ENCODE measurements at places on chromosomes 7 and 10. TPM values are rescaled to one million over a fixed set of nuclear protein-coding genes. Genes with fewer than 3 reads are reported as not detected.

DNA sequence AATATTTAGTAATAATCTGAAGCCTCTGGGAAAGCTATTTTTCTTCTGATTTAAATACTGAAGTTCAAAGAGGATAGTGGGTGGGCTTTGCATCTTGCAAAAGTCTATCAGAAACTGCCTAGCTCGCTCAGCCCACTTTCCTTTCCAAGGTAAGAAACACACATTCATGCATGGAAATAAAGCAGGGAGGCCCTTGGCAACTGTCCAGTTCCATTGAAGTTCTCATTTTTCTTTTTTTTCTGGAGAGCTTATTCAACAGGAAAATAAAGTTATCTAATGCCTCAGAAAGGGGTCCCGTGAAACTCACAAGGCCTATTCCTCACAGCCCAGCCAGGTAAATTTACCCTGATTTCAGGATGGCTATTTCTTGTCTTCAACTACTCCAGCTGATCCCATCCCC, 654.9 kb downstream of the KCNMA1 start:
- H3K27me3 ChIP-seq: no peaks in the 10 kb centered on the region
- no peaks in the 10 kb centered on the region for H3K36me3 ChIP-seq
- peaks cover 14% of the 10 kb centered on the region for H3K4me1 ChIP-seq
- no peak overlapping the region for H3K4me3 ChIP-seq

DNA sequence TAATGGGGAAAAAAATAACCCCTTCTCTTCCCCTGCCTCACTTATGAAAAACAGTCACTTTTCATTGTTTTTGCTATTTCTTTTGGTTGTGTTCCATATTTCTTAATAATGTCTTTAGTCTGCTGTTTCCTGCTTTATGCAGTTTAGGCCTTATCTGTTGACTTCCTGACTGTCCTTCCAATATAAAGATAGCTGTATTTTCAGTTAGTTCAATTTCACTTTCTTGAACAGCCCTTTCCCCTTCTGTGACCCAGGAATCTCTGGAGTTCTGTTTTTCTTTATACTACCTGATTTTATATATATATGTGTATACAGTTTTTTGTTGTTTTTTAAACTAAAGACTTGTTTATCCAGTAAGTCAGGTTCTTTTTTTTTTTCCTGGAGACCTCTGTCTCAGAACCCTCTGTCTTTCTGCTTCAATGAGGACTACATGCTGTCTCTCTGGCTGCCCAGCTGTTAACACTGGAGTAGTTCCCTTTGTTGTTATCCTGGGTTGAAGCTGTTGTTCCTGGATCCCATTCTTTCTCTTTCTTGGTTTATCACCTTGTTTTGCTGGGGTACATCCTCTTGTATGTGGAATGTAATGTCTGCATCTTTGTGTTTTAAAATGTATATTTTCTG, 87.2 kb downstream of the GSDME start:
- H3K4me1 ChIP-seq: no peaks in the 10 kb centered on the region
- no peak overlapping the region for H3K27ac ChIP-seq
- no peaks in the 10 kb centered on the region for H3K27me3 ChIP-seq
- H3K36me3 ChIP-seq: peaks cover 13% of the 10 kb centered on the region
- DNase-seq: no peak

ZNF248 gene
- total RNA-seq: 11.7 TPM

DNA sequence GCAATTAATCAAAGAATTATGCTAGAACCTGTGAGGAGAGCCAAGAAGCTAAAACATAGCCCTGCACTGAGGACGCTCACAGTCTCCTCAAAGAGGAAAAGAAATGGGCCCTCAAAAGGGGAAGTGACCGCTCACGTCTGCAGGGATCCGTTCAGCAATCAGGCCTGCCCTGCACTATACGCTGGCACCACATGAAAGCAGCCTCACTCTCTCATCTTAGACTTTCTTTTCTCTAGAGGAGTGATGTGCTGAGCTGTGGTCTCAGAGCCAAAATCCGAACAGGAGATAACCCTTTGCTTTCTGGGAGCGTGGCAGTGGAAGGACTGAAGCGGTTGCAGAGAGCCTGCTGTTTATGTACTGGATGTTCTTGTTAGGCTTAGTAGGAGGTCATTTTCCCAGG, 6.3 kb upstream of the IL2RA start:
- no peak overlapping the region for H3K4me3 ChIP-seq
- no peak for DNase-seq
- H3K27me3 ChIP-seq: peaks cover 13% of the 10 kb centered on the region
- H3K27ac ChIP-seq: no peak overlapping the region

INSYN2A gene
- 0.09 TPM for total RNA-seq

DNA sequence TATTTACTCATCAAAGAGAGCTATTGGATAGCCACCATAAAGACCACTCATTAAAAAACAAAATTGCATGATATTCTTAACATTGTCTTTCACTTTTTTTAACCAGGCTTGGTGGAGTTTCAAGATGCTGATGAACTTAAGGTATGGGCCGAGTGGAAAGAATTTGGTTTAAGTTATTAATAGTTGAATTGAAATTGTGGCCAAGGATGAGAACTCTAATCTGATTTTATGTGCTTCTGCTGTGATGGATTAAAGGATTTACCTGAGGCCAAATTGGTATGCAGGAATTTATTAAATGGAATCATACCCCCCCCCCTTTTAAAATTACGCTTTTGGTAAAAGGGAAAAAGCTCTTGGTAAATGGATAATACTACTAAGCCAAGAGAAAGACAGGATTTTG, 33.8 kb upstream of the TOMM7 start:
- no peak for DNase-seq
- peaks cover 23% of the 10 kb centered on the region for H3K4me1 ChIP-seq
- peak overlapping the region; percentile 54 for H3K4me3 ChIP-seq
- H3K27me3 ChIP-seq: peaks cover 26% of the 10 kb centered on the region

SP4 gene
- total RNA-seq: 20.6 TPM

GARIN1A gene
- 1.9 TPM for total RNA-seq

CD36 gene
- total RNA-seq: 0.23 TPM

DNA sequence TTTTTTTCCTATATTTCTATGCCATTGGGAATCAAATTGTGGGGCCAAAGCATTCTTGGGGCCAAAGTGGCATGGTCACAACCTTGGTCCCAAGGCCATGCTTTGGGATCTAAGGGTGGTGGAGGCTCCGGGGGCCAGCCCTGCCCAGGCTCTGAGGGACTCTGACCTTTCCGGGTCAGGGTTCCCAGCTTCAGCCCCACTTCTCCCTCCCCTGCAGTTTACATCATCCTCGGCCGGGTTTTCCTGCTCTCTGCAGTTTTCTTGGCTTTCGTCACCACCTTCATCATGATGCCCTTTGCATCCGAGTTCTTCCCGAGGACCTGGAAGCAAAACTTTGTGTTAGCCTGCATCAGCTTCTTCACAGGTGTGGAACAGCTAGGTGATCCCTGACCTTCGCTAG, 8.5 kb downstream of the TMEM225B start:
- peaks cover 7% of the 10 kb centered on the region for H3K27me3 ChIP-seq
- H3K27ac ChIP-seq: no peak overlapping the region
- H3K4me1 ChIP-seq: no peaks in the 10 kb centered on the region
- no peak overlapping the region for H3K4me3 ChIP-seq

DNA sequence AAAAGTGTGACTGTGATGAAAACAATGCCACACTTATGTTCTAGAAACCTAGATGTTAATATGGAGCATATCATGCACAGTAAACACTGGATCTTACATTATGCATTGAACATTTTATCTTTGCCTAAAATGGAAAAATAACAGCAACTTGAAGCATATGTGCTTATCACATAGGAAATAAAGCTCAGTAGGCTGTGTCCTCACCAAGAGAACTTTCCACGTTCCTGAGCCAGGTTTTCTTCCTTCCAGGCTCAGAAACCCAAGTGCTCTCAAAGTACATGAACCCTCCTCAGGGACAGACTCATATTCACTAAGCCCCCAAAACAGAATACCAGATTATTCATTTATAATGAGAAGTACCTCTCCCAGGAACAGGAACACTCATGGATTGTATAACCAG, 79.4 kb upstream of the PRKAR2B start:
- no peak for DNase-seq
- no peak overlapping the region for H3K4me3 ChIP-seq
- no peaks in the 10 kb centered on the region for H3K36me3 ChIP-seq
- no peak overlapping the region for H3K27ac ChIP-seq

- H3K4me3 ChIP-seq: no peak overlapping the region
- H3K36me3 ChIP-seq: peaks cover 6% of the 10 kb centered on the region
- H3K4me1 ChIP-seq: no peaks in the 10 kb centered on the region
- peak overlapping the region; percentile 40 for H3K27ac ChIP-seq
- H3K27me3 ChIP-seq: no peaks in the 10 kb centered on the region
- no peak for DNase-seq
These were observed 92.5 kb upstream of the LRGUK start for GRCh38 chr7:134034652-134035051.

GRCh38 chr10:78470267-78471103, 436.8 kb downstream of the RPS24 start:
- no peaks in the 10 kb centered on the region for H3K36me3 ChIP-seq
- H3K4me1 ChIP-seq: peaks cover 54% of the 10 kb centered on the region

OPN4 gene
- not detected for total RNA-seq
